ENCODE measurements at places on chromosomes 11 and 22.
A peak's percentile ranks its signal among the peaks of the same experiment; 100 is the strongest.

DNA sequence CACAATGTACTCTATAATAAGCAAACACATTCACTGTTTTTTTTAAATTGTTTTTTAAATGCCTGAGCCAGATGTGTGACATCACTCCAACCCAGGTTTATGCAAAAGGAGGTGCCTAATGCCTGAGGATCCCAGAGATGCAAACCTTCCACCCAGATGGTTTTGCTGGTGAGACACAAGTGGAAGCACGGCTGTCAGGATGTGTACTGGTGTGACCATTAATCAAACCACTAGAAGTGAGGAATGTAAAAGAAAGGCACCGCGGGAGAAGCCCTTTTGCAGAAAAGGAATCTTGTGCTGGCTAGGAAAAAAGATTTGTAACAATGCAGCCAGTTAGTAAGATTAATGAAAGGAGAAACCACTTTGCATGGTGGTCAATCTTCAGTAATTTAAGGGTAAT lies 407.4 kb downstream of the LARGE1 start:
- DNase-seq = no peak

GRCh38 chr11:62708793-62709192 lies 1.3 kb downstream of the GNG3 start:
- DNase-seq = peak; percentile 38

DNA sequence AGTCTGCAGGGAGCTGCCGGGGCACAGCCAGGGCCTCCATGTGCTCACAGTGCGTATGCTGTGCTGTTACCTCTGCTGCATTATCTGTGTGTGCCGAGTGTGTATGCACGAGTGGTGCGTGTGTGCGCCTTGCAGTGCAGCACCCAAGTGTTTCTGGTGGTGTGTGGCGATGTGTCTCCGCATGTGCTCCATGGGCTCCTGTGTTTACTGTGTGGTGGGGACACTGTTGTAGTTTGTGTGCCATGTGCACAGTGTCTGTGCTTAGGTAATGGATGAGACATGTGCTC lies 31.4 kb downstream of the KCNC1 start:
- no peak for DNase-seq

- DNase-seq = no peak
Observed at GRCh38 chr11:84420271-84420670, 1134.1 kb upstream of the CCDC90B start.

DNA sequence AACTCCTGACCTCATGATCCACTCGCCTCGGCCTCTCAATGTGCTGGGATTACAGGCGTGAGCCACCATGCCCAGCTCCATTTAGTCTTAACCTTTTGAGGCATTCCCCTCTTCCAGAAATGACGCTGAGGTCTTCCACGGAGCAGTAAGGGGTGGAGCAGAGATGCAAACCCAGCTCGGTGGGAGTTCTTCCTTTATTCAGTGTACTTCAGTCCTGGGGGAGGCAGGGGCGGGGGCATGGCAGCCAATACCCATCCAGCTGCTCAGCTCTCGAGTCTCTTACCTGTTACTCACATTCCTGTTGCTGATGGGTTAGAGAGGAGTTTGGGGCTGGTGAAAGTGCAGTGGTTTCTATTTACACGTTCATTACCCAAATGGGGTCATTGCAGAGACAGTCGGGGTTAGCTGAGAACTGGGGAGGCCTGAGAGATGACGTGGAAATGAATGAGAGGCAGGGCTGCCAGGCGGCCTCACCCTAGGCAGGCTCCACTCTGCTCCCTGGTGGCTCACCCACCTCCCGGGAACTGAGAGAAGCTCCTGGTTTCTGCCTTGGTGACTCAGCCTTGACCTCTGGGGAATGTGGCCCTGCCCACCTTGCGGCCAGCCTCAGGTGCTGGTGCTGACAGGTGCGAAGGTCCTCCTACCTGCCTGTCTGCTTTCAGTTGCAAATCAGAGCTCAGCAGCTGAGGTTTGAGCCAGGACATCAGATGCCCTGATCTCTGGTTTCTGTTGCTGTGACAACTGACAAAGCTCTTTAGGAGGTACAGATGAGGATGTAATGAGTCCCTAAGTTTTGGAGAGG lies 13.4 kb upstream of the ST14 start:
- DNase-seq = no peak

DNA sequence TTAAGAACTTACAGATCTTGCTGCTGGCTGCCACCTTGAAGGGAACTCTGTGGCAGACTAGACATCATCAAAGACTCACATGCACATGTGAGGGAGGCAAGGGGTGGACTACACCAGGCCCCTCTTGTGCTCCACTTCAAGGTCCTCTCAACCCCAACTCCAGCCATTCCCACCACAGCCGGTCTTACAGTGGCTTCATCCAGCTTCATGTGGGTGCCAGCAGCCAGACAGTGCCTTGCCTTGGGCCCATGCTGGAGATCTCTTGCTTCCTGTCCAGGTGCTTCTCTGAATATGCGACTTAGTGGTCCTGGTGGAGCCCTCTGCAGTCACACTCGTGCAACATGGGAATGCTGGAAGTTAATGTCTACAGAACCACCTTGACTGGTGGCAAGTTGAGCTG lies 44.6 kb upstream of the WNT7B start:
- no peak for DNase-seq

GRCh38 chr11:88594274-88594950 lies 256.9 kb upstream of the CTSC start:
- DNase-seq = no peak
